ENCODE measurements at places on chromosomes 3 and 15. TPM values are rescaled to one million over a fixed set of nuclear protein-coding genes. Genes with fewer than 3 reads are reported as not detected.

Gene USP8
- total RNA-seq = 33.5 TPM

Gene AADACL2
- total RNA-seq = not detected

Gene RPP14
- 18.2 TPM for total RNA-seq

Gene FAM3D
- not detected for total RNA-seq

Gene PDCD10
- 70.7 TPM for total RNA-seq
